ENCODE measurements at places on chromosomes 2 and 18.

- DNase-seq, result no peak
Observed at GRCh38 chr2:71458413-71459083, 5.2 kb downstream of the DYSF start.

GRCh38 chr2:199446996-199447576 is 10.7 kb downstream of the SATB2 start:
- DNase-seq, result no peak

DNA sequence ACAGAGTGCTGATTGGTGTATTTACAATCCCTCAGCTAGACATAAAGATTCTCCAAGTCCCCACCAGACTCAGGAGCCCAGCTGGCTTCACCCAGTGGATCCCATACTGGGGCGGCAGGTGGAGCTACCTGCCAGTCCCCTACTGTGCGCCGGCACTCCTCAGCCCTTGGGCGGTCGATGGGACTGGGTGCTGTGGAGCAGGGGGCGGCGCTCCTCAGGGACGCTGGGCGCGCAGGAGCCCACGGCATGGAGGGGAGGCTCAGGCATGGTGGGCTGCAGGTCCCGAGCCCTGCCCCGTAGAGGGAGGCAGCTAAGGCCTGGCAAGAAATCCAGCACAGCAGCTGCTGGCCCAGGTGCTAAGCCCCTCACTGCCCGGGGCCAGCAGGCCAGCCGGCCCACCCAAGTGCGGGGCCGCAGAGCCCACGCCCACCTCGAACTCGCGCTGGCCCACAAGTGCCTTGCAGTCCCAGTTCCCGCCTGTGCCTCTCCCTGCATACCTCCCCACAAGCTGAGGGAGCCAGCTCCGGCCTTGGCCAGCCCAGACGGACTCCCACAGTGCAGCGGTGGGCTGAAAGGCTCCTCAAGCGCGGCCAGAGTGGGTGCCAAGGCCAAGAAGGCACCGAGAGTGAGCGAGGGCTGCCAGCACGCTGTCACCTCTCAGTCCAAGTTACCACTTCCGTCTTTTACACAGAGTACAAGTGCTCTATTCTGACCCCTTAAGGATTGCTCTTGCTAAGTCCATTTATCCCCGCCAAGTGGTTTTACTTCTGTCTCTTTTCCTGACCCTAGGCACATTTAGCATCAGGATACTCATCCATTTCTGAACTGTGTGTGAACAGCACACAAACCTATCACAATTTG is 1.7 kb upstream of the RPE start:
- no peak for DNase-seq

GRCh38 chr2:104250635-104251034 is 603.3 kb upstream of the POU3F3 start:
- no peak for DNase-seq

DNA sequence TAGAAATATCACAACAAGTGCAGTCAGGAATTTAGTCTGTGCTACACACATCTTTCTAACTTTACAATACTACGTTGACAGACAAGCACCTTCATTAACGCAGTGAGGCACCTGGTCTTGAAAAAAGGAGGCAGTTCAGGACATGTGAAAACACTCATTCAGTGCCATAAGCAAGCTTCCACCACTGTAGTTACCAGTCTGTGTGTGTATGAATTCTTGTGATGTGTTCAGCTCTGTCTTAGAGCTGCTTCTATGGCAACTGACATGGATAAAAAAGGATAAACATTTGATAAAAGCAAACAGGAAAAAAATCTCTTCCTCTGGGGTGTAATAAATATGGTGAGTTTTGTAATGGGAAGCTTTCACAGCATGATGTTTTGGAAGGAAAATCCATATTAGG is 623.8 kb upstream of the NXPH2 start:
- DNase-seq, result no peak

DNA sequence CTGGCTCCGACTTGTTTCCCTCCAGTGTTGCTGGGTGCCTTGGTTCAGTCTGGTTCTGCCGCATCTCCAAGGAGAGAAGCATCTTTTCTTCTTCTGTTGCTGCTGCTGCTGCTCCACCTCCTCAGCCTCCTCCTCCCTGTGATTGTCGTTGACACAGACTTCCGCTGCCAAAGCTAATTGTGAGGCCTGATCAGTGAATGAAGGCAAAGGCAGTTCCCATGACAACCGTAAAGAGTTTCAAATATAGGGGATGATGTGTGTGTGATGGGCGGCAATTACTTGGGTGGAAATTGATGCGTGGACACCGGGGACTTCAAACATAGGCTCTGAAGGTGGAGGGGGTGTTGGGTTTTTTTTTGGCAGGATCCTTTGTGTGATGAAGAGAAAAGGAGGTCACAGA is 13.7 kb downstream of the TET3 start:
- no peak for DNase-seq

DNA sequence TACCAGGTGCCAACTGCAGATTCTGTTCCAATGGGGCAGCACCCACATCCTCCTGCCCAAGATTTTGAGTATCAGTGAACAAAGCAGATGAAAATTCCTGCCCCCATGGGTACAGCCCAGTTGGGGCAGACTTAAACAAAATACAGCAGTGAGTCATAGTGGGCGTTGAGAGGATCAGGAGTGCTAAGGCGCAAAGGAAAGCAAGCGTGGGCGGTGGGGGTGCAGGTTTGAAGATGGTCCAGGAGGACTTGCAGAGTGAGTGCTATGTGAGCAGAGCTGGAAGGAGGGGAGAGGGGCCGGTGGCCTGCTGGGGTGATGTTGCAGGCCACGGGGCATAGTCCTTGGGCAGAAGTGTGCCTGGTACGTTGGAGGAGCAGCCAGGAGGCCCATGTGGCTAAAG is 24.7 kb downstream of the STEAP3 start:
- no peak for DNase-seq

GRCh38 chr2:194826241-194826640 is 830.8 kb upstream of the SLC39A10 start:
- no peak for DNase-seq

All from coronary artery (tissue), 2 donors.